NCI-H774 (cell line): ENCODE measurements at places on chromosomes 3 and 15.

DNA sequence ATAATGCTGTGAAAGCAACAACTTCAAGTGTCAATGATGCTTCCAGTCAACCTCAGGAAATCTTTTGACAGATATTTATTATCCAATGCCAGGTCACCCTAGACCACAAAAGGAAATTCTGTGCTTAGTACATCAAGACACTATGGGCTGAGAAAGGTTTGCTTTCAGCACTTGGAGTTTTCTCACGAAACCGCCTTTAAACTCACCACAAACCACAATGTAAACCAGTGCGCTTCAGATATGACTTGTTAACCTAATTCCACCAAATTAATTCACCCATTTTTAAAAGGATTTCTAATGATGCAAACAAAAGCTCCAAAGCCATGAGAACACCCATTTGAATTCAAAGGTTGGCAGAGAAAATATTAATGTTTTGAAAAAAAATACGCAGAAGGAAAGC, 292.9 kb upstream of the NR2F2 start:
- DNase-seq: no peak

DNA sequence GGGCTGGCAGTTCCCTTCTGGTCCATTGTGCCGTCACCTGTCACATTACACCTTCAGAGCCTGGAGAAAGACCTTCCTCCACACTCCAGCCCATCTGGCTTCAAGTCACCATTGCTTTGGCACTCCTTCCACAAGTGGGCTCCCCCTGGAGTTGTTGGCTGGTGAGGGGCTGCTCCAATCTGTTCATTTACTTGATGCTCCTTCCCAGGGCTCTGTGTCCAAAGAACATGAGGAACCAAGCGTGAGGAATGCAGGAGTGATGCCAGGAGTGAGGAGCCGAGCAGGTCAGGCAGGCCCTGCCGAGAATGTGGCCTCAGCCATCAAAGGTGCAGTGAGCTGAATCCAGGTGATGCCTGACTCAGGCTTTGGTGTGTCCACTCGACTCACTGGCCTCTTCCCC, 57.2 kb downstream of the OXNAD1 start:
- DNase-seq: no peak

- DNase-seq: no peak
These were observed 3.4 kb upstream of the RFTN1 start for GRCh38 chr3:16516695-16517481.

DNA sequence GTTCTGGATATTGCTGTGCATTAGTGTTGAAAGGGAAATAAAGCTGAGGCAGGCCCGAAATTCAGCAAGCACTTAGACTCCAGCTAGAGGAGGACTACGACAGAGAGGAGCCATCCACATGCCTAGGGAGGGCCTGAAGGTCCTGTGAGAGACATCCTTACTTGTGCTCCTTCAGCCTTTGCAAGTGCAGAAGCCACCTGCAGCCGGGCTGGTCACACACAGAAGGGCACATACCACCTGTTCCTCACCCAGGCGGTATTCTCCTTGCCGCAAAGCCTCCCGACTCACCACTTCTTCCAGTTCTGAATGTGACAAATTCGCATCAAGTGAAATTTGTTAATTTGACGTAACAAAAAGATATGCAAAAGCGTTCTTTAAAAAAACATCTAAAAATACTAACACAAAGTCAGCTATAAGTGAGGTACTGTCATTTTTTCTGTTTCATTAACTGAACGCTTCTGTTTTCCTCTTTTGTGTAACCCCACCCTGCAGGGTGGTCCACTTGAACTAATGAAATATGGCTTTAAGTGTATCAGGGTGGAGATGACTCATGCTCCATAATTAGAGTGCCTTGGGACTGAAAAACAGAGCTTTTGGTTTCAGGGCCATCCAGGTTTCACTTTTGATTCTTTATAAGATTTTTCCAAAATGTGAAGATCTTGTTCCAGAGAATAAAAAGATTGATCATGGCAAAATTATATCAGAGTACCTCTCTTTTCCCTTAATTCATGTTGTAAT, 467.9 kb upstream of the ATP11B start:
- no peak for DNase-seq

GRCh38 chr3:50173685-50174516, 17.5 kb upstream of the GNAT1 start:
- DNase-seq: no peak
